ENCODE measurements at places on chromosomes 16 and 17.

DNA sequence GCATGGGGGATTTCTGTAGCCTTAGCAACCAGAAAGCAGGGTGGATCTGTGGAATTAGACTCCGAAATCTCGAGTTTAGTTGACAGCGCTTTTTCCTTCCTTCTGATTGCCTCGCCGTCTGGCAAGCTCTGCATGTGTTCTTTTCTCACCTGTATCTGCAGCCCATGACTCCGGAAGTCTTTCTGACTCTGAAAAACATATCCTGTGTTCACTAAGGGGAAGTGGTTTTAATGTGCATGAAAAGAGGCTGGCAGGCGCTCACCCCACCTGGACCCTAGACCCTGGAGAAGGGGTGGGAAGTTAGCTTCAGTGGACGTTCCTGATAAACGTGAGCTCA, 158.5 kb downstream of the RPTOR start:
- no peak for DNase-seq

- peak; percentile 67 for DNase-seq
Measured at GRCh38 chr16:68590201-68590994, 51.3 kb downstream of the ZFP90 start.

DNA sequence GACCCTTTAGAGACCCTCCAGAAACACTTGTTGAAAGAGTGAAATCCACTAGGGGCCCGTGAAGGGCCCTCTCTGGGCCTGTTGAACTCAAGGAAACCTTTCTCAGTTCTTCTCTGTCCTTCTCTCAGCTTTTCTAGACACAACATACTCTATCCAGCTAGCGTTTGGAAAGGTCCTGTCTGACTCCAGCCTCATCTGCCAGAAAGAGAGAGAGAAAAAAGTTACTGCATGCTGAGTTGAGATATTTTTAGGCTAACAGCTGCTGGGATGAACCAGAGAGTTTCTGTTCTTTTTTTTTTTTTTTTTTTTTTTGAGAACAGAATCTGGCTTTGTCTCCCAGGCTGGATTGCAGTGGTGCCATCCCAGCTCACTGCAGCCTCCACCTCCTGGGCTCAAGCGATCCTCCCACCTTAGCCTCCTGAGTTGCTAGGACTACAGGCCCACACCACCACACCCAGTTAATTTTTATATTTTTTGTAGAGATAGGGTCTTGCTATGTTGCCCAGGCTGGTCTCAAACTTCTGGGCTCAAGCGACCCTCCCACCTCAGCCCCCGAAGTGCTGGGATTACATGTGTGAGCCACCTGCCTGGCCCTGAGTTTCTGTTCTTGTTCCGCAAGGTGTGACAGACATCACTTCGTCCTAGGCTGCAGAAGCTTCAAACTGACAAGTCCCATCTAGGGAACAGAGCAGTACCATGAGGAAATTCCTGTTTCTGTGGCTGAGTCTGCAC, 14.9 kb upstream of the TEX2 start:
- no peak for DNase-seq

- DNase-seq: peak; percentile 28
Measured at GRCh38 chr16:70685938-70686375, at the start of gene MTSS2. TSS of gene MTSS2 (minus strand) at chr16:70686053. CDS start at chr16:70685791, 262 bp downstream.

GRCh38 chr17:66146394-66146793, 45.5 kb downstream of the CEP112 start:
- no peak for DNase-seq

- no peak for DNase-seq
Measured at GRCh38 chr16:6694636-6695035, 638.0 kb upstream of the RBFOX1 start.

DNA sequence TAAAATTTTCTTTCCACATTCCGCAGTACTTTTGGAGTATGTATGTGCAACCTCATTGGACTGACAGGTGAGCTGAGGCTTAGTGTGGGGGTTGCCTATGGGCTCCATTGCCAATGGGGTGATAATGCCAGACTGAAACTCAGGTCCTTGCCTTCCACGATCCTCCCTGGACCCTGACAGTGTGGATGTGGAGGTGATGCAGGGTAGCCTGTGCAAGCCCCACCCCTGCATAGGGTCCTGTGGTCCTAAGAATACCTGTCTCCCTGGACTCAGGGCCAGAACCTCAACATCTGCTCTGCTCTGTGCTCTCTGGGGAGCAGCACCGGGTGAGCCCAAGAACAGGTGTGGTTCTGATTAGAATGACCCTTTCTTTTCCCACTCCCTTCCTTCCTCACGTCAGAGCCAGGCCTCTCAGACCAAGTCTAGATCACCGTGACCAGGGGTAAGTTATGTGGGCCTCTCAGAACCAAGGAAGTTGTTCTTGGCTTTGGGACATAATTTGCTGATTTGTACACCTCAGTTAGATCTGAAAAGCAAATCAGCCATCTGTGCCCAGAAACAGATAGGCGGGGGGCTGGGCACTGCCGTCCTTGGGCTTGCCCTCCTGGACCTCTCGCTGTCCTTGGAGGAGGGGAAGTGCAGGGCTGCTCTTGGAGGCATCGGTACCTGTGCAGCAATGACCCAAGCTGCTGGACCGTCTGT, 8.4 kb upstream of the TNS4 start:
- no peak for DNase-seq

DNA sequence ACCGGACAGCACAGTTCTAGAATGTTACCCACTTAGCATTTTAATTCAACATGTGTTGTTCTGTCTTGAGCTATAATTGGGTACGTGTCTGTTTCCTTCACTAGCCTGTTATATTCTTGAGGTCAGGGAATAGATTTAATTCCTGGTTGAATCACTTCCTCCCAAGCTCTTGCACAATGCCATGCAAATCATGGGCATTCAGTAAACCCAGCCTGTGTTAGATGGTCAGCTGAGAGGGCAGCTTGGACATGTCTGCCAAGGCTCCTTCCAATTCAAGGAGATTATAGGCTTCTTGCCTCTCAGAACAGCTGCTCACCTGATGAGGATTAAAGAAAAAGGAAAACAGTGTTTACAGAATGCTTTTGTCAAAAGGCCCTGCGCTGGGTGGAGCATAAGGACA, 12.6 kb downstream of the C1QTNF1 start:
- DNase-seq: no peak

All from stimulated activated CD4-positive, alpha-beta T cell treated with anti-CD3 and anti-CD28 coated beads, Interleukin-2, amount 100 ng/mL, for 24 hours (primary cell).